Ovary (tissue), 10 donors: ENCODE measurements at places on chromosomes 13 and 19. TPM values are rescaled to one million over a fixed set of nuclear protein-coding genes. Genes with fewer than 3 reads are reported as not detected.

PLIN5 gene
- 48.5 TPM for total RNA-seq

TMEM91 gene
- total RNA-seq, result 10.5 TPM

RFPL4AL1 gene
- not detected for total RNA-seq

DNA sequence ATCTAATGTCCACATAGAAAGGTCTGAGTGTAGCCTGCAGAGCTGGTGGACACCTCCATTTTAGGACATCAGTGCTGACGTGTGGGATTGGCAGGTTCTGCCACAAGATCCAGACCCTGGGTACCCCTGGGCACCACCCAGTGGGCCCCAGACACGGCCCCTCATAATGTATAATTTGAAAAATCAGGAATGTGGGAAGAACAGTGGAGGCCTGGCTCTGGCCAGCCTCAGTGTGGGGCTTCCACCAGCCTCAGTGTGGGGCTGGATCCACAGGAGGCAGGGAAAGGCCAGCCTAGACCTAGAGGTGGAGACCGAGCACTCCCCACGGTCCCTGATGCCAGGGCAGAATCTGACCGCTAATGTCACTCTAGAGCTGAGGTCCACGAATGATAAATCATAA lies 150.7 kb upstream of the SOX1 start:
- H3K36me3 ChIP-seq, result no peaks in the 10 kb centered on the region
- H3K27me3 ChIP-seq, result no peaks in the 10 kb centered on the region
- DNase-seq, result no peak
- H3K27ac ChIP-seq, result no peak overlapping the region
- H3K4me1 ChIP-seq, result no peaks in the 10 kb centered on the region

- no peak overlapping the region for H3K27ac ChIP-seq
- no peaks in the 10 kb centered on the region for H3K27me3 ChIP-seq
- H3K36me3 ChIP-seq, result no peaks in the 10 kb centered on the region
Measured at GRCh38 chr13:19888799-19889198, 25.4 kb upstream of the ZMYM5 start.

DNA sequence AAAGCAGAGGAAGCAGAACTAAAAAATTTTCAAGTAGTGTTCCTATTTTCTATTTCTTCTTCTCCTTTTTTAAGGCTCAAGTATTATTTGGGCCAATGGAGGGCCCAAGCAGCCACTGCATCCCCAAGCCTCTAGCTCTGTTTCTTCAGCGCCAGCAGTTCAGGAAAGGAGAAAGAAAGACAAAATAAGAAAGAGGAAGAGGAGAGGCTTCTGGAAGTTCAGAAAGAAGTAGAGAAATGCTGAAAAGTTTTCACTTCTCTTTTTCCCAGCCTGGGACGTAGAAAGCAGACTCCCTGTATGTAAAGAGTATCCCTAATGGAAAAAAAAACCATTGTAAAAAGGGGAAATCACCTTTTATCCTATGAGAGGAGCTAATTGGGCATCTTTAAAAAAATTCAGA lies 165.5 kb upstream of the KLF12 start:
- DNase-seq, result no peak
- no peaks in the 10 kb centered on the region for H3K4me1 ChIP-seq
- no peak overlapping the region for H3K27ac ChIP-seq
- no peak overlapping the region for H3K4me3 ChIP-seq
- no peaks in the 10 kb centered on the region for H3K36me3 ChIP-seq

DNA sequence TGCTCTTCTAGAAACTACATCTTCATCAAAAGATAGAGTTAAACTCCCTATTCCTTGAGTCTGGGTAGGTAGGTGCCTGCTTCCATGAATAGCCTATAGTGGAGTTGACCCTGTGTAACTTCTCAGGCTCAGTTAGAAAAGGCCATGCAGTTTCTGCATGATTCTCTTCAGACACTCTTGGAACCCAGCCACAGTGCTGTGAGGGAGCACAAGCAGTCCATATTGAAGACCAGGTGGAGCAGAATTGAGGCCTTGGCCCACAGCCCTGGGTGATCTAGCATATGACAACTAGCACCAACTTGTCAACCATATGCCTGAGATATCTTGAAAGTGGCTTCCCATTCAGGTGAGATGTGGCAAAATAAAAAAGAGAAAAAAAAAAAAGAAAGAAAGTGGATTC lies 10.3 kb upstream of the PAN3 start:
- H3K27me3 ChIP-seq, result no peaks in the 10 kb centered on the region
- H3K4me3 ChIP-seq, result no peak overlapping the region
- no peaks in the 10 kb centered on the region for H3K36me3 ChIP-seq
- H3K27ac ChIP-seq, result no peak overlapping the region

DNA sequence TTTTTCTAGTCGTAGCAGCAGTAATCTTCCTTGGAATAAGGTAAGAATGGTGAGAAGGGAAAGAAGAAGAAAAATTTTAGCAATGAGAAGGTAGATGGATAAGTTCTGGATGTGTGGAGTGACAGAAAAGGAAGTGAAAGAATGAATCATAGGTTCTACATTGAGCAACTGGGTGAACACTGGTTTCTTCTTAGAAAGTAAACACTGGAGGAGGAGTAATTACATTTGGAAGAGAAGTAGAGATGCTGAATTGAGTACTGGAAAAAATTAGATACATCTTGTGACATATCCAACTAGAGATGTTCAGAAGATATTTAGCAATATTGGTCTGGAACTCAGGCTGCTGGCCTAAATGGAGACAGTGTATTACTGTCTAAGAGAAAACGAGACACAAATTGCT lies 148.5 kb downstream of the GPC5 start:
- no peak for DNase-seq
- H3K27ac ChIP-seq, result no peak overlapping the region
- no peaks in the 10 kb centered on the region for H3K4me1 ChIP-seq
- no peaks in the 10 kb centered on the region for H3K27me3 ChIP-seq

GRCh38 chr19:15421721-15422260 lies 3.0 kb upstream of the AKAP8L start:
- H3K27ac ChIP-seq, result no peak overlapping the region
- DNase-seq, result peak; percentile 73
- no peaks in the 10 kb centered on the region for H3K36me3 ChIP-seq
- H3K27me3 ChIP-seq, result no peaks in the 10 kb centered on the region

- no peak overlapping the region for H3K4me3 ChIP-seq
- H3K27ac ChIP-seq, result no peak overlapping the region
- H3K4me1 ChIP-seq, result no peaks in the 10 kb centered on the region
- H3K36me3 ChIP-seq, result no peaks in the 10 kb centered on the region
- H3K27me3 ChIP-seq, result no peaks in the 10 kb centered on the region
Measured at GRCh38 chr19:14479975-14480699, 5.0 kb upstream of the PTGER1 start.

DNA sequence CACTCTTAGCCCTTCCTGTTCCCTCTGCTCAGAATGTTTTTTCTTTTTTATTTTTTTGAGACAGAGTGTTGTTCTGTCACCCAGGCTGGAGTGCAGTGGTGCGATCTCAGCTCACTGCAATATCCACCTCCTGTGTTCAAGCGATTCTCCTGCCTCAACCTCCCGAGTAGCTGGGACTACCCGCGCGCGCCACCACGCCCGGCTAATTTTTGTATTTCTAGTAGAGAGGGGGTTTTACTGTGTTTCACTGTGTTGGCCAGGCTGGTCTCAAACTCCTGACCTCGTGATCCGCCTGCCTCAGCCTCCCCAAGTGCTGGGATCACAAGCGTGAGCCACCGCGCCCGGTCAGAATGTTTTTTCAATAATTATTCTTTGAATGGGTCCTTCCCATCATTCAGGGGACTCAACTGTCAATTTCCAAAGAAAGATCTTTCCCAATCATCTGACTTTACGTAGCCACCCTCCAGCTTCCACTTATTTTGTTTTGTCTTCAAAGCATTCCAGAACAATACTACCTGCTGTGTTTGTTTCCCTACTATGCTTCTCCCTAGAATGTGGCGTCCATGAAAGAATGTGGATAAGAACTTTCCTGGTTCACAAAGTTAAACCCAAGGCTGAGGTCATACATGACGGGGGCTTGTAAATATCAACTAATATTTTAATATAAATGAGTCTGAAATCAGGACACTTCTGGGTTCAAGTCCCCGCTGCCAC lies 1.2 kb downstream of the NDUFA7 start:
- peak overlapping the region; percentile 80 for H3K4me3 ChIP-seq
- DNase-seq, result no peak
- peaks cover 8% of the 10 kb centered on the region for H3K4me1 ChIP-seq
- no peaks in the 10 kb centered on the region for H3K36me3 ChIP-seq
- no peaks in the 10 kb centered on the region for H3K27me3 ChIP-seq
- no peak overlapping the region for H3K27ac ChIP-seq

DNA sequence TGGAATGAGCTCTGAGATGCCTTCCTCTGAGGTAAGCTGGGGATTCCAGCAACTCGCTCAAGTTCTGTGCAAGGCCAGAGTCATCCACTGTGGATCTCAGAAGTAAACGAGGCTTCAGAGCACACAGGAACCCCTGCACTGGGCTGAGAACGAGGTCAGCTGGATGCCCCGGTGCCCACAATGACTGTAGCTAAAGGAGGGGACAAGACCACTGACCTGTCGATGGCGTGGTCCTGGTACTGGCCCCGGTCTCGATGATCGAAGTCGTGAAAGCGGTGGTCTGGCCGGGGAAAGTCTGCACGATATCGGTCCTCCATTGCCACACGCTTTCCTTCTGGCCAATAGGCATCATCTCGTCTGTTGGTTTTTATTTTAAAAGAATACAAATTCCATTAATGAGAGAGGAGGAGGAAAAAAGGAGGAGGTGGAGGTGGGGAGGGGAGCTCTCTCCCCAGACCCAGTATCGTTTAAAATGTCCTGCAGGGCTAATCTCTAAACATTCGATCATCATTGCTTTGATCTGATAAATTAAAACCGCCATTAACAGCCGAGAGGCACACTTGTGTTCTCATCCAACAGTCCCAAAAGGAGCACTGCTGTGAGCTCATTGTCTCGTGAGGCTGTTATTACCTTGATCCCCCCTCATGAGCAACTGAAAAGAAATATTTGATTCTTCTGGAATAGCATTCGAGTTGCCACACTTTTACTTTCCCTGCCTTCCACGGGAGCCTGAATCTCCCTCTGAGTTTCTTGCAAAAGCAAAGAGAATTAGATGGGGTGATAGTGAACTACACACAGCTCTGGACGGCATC lies 25.0 kb upstream of the TINCR start:
- no peak overlapping the region for H3K27ac ChIP-seq
- H3K4me1 ChIP-seq, result no peaks in the 10 kb centered on the region
- H3K36me3 ChIP-seq, result no peaks in the 10 kb centered on the region
- no peak for DNase-seq
- H3K4me3 ChIP-seq, result no peak overlapping the region
- no peaks in the 10 kb centered on the region for H3K27me3 ChIP-seq

- no peak for DNase-seq
- no peaks in the 10 kb centered on the region for H3K27me3 ChIP-seq
- no peaks in the 10 kb centered on the region for H3K4me1 ChIP-seq
- H3K4me3 ChIP-seq, result no peak overlapping the region
- no peak overlapping the region for H3K27ac ChIP-seq
Measured at GRCh38 chr19:13599681-13600080, 93.4 kb upstream of the CACNA1A start.

DNA sequence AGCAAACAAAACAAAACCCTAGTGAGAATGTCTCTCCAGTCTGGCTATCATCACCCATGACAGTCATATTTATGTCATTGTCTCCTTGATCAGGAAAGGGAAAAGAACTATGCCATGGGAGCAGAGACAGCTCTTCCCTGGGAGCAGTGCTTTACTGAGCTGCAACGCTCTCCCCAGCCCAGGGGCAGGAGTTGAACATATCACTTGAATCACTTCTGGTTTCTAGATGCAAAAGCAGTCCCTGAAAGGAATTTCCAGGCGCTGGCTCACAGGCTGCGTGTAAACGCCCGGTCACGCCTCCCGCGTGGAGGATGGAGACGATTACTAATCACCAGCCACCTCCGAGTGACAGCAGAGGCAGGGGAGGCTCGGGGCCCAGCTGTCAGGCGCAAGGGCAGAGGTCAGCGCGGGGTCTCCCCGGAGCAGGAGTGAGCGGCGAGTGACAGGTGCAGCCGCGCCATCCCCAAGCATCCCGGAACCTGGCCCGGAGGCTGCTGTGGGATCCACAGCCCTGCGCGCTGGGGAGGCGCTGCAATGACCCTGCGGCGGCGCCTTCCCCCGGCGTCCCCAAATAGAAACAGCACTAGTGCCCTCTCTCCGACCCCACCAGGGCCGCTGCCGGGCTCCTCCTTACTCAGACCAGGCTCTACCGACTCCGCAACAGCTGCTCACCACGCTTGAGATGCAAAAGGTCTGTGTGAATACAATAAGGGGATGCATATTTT lies 23.5 kb upstream of the DCLK1 start:
- peaks cover 2% of the 10 kb centered on the region for H3K4me1 ChIP-seq
- peak overlapping the region; percentile 27 for H3K4me3 ChIP-seq
- DNase-seq, result peak; percentile 8
- H3K27ac ChIP-seq, result no peak overlapping the region
